ENCODE measurements at places on chromosomes 12 and 14.

GRCh38 chr12:117044311-117044710 is 54.9 kb downstream of the TESC start:
- peaks cover 9% of the 10 kb centered on the region for H3K4me1 ChIP-seq
- DNase-seq = no peak
- H3K36me3 ChIP-seq = no peaks in the 10 kb centered on the region
- H3K27ac ChIP-seq = no peak overlapping the region
- peaks cover 10% of the 10 kb centered on the region for H3K27me3 ChIP-seq

DNA sequence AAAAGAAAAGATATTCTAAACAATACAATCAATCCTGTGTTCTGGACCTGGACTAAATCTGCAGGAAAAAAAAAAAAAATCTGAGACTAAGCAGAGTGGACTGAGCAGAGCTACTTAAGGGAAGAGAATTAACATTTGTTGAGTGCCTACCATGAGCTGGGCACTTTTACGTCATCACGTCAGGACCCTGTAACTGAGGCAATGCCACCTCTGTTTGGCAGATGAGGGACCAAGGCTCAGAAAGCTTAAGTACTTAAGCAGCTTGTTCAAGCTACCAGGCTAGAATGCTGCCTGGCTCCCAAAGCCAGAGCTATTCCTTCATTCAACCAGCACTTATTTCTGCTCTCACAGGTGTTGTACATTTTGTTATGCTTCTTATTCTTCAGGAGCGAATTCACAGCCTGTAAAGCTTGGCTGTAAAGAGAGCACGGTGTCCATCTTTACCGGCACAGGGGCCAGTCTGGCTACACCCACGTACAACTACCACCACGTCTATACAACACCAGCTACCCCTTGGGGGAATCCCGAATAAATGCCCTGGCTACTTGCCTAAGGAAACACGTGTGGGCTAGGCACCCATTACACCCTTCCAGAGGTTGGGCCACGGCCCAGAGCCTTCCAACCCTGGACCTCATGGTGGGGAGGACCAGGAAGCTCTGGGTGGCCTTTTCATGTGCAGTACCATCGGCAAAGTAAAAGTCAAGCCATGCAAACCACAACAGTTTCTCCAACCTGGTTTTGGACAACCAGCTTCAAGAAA is 27.0 kb downstream of the TMCC3 start:
- DNase-seq = no peak
- peaks cover 51% of the 10 kb centered on the region for H3K4me1 ChIP-seq
- H3K36me3 ChIP-seq = no peaks in the 10 kb centered on the region
- H3K27ac ChIP-seq = peak overlapping the region; percentile 91
- H3K27me3 ChIP-seq = no peaks in the 10 kb centered on the region

GRCh38 chr12:8057839-8058238 is 8.3 kb downstream of the C3AR1 start:
- no peak overlapping the region for H3K4me3 ChIP-seq
- H3K36me3 ChIP-seq = peaks cover 7% of the 10 kb centered on the region
- no peak overlapping the region for H3K27ac ChIP-seq

- no peak overlapping the region for H3K27ac ChIP-seq
- peaks cover 6% of the 10 kb centered on the region for H3K4me1 ChIP-seq
- H3K27me3 ChIP-seq = no peaks in the 10 kb centered on the region
- no peak overlapping the region for H3K4me3 ChIP-seq
- no peaks in the 10 kb centered on the region for H3K36me3 ChIP-seq
These were observed 150.2 kb upstream of the C14orf180 start for GRCh38 chr14:104429291-104429861.

GRCh38 chr14:69547701-69548348 is 26.8 kb downstream of the CCDC177 start:
- H3K4me3 ChIP-seq = no peak overlapping the region
- no peaks in the 10 kb centered on the region for H3K36me3 ChIP-seq
- peaks cover 19% of the 10 kb centered on the region for H3K4me1 ChIP-seq
- H3K27ac ChIP-seq = no peak overlapping the region

- H3K27me3 ChIP-seq = no peaks in the 10 kb centered on the region
- no peak for DNase-seq
These were observed 71.6 kb upstream of the MDGA2 start for GRCh38 chr14:47746986-47747385.

- H3K4me1 ChIP-seq = peaks cover 13% of the 10 kb centered on the region
- no peaks in the 10 kb centered on the region for H3K27me3 ChIP-seq
- H3K36me3 ChIP-seq = no peaks in the 10 kb centered on the region
- no peak for DNase-seq
- H3K27ac ChIP-seq = no peak overlapping the region
- H3K4me3 ChIP-seq = no peak overlapping the region
These were observed 4.6 kb downstream of the TEAD4 start for GRCh38 chr12:2963760-2964292.

- peaks cover 18% of the 10 kb centered on the region for H3K4me1 ChIP-seq
- no peak overlapping the region for H3K27ac ChIP-seq
- H3K27me3 ChIP-seq = peaks cover 4% of the 10 kb centered on the region
- no peaks in the 10 kb centered on the region for H3K36me3 ChIP-seq
- DNase-seq = no peak
These were observed 19.3 kb upstream of the KRT7 start for GRCh38 chr12:52213564-52214420.

GRCh38 chr14:65580973-65581372 is 168.4 kb downstream of the FUT8 start:
- no peak overlapping the region for H3K27ac ChIP-seq
- DNase-seq = no peak
- H3K4me3 ChIP-seq = no peak overlapping the region

DNA sequence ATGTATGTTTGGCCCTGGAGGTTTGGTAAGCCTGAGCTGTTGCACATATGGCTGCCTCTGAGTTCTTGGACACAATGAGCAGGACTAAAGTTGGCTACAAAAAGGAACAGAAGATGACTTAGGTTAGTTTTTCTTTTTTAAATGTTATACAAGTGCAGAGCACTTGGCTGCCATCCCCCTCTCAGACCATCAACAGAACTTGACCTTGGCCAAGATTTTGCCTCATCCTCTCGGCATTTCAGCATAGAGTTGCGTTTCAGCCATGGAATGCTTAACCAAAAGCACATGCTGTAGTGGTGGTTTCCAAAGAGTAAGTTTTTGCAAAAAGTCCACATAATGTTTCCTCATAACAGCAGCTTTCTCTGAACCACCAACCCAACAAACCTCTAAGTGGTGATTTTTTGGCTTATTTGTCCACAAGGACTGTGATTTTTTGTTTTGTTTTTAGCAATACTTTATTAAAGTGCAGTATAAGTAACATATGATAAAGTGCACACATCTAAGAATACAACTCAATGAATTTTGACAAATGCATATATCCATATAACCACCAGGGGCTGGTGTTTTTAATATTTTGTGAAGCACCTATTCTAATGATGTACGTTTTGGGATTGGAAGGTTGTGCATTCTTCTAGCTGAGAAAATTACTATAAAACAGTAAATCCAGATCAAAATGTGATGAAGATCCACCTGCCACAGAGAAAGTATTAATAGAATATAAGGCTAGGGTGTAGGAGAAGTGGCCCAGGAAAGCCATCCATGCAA is 12.1 kb upstream of the GALNT16 start:
- no peak overlapping the region for H3K27ac ChIP-seq
- no peak for DNase-seq
- H3K27me3 ChIP-seq = no peaks in the 10 kb centered on the region
- no peaks in the 10 kb centered on the region for H3K4me1 ChIP-seq

- no peak for DNase-seq
- no peaks in the 10 kb centered on the region for H3K36me3 ChIP-seq
- no peaks in the 10 kb centered on the region for H3K4me1 ChIP-seq
- H3K27ac ChIP-seq = no peak overlapping the region
- H3K27me3 ChIP-seq = no peaks in the 10 kb centered on the region
These were observed 9.8 kb upstream of the ARF6 start for GRCh38 chr14:49882826-49883694.

GRCh38 chr12:47652521-47653234 is 53.2 kb downstream of the RPAP3 start:
- no peak overlapping the region for H3K4me3 ChIP-seq
- peaks cover 1% of the 10 kb centered on the region for H3K36me3 ChIP-seq
- no peaks in the 10 kb centered on the region for H3K27me3 ChIP-seq

DNA sequence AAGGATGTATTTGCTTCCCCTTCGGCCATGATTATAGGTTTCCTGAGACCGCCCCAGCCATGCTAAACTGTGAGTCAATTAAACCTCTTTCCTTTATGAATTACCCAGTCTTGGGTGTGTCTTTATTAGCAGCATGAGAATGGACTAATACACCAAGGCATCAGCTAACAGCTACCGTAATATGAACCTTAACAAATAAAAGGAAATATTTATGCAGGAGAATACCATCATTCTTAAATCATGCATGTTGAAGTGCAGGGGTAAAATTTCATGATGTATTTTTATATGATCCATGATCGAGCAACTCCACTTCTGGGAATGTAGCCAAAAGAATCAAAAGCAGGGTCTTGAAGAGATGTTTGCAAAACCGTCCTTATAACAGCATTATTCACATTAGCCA is 379.0 kb downstream of the NPAS3 start:
- no peaks in the 10 kb centered on the region for H3K4me1 ChIP-seq
- H3K36me3 ChIP-seq = no peaks in the 10 kb centered on the region
- no peak overlapping the region for H3K4me3 ChIP-seq
- DNase-seq = no peak

DNA sequence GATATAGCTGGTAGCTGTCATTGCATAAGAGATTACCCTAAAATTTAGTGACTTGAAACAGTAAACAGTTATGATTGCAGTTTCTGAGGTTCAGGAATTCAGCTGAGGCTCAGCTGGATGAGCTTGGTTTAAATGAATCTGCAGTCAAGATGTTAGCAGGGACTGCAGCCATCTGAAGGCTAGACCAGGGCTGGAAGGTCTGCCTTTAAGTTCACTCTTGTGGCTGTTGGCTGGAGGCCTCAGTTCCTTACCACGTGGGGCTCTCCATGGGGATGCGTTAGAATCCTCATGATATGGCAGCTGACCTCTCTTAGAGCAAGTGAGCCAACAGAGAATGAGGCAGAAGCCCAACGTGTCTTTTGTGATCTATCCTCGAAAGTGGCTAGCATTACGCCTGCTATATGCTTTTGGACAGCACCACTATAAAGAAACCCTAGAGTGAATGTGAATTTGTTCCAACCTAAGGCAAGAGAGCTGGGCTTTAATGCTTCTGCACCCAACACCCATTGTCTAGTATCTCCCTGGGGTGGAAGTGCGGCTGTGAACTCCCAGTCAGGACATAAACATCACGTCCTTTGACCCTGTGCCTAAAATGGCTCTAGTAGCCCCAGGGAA is 26.0 kb downstream of the HSPB8 start:
- H3K27ac ChIP-seq = peak overlapping the region; percentile 78
- H3K27me3 ChIP-seq = no peaks in the 10 kb centered on the region
- no peak overlapping the region for H3K4me3 ChIP-seq
- no peak for DNase-seq

GRCh38 chr12:49260166-49260565 is 4.7 kb upstream of the TUBA1C start:
- no peaks in the 10 kb centered on the region for H3K27me3 ChIP-seq
- H3K4me1 ChIP-seq = peaks cover 3% of the 10 kb centered on the region
- H3K27ac ChIP-seq = no peak overlapping the region
- no peak for DNase-seq

- no peaks in the 10 kb centered on the region for H3K4me1 ChIP-seq
- no peak overlapping the region for H3K27ac ChIP-seq
- no peaks in the 10 kb centered on the region for H3K27me3 ChIP-seq
- H3K4me3 ChIP-seq = peak overlapping the region; percentile 54
- H3K36me3 ChIP-seq = no peaks in the 10 kb centered on the region
These were observed 259.0 kb upstream of the E2F7 start for GRCh38 chr12:77324416-77324762.

DNA sequence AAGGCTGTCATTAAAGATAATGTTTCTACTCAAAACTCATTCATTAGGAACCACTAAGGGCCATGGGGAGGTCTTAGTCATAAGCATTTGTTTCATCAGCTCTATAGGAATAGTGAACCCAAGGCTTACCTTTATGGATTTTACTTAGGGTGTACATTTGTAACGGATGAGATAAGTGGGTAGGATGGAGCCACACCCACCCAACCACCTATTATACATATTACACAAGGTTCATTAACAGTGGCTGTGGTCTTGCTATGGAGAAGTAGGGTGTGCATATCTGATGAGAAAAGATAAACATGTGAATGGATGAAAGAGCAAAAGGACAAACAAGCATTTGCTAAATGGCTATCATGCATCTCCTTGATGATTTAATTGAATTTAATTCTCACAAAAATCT is 39.6 kb upstream of the ITPR2 start:
- no peak for DNase-seq
- H3K36me3 ChIP-seq = no peaks in the 10 kb centered on the region
- peaks cover 31% of the 10 kb centered on the region for H3K4me1 ChIP-seq
- H3K4me3 ChIP-seq = no peak overlapping the region
- H3K27me3 ChIP-seq = no peaks in the 10 kb centered on the region

GRCh38 chr12:110677982-110678381 is 10.9 kb downstream of the HVCN1 start:
- DNase-seq = no peak
- no peaks in the 10 kb centered on the region for H3K36me3 ChIP-seq
- peaks cover 7% of the 10 kb centered on the region for H3K4me1 ChIP-seq

All from esophagus squamous epithelium (tissue), 5 donors.